Left renal cortex interstitium (tissue), 4 donors: ENCODE measurements at places on chromosomes 2 and 18. TPM values are rescaled to one million over a fixed set of nuclear protein-coding genes. Genes with fewer than 3 reads are reported as not detected.

- DNase-seq, result no peak
Observed at GRCh38 chr2:131426727-131427126, 49.2 kb upstream of the TUBA3D start.

DNA sequence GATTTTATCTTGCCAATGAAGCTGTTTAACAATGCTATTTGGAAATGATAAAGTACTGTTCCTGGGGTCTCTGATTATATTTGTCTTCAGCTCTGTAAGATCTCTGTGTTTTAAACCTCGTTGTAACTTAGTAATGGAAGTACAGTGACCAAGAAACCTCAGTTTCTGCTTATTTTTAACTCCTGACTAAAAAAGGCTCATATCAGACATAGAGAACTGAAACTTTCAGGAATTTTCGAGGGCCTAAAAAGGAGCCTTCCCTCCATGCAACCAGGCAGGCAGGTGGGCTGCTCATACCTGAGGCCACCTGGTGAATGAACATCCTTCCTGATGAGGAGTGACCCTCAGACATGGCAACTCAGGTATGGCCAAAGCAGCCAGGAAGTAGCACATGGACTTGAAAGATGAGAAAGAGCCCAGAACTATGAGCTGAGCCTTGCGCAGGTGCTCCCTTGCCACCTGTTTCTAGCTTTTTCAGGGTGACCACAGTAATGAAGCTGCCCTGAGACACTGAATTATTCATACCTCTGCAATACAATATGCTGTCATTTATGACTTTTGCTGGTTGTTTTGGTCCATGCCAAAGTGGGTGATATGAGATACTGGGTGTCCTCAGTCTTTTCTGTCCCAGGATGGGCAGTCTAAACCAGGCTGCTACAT lies 23.9 kb downstream of the MYO3B start:
- no peak for DNase-seq

DNA sequence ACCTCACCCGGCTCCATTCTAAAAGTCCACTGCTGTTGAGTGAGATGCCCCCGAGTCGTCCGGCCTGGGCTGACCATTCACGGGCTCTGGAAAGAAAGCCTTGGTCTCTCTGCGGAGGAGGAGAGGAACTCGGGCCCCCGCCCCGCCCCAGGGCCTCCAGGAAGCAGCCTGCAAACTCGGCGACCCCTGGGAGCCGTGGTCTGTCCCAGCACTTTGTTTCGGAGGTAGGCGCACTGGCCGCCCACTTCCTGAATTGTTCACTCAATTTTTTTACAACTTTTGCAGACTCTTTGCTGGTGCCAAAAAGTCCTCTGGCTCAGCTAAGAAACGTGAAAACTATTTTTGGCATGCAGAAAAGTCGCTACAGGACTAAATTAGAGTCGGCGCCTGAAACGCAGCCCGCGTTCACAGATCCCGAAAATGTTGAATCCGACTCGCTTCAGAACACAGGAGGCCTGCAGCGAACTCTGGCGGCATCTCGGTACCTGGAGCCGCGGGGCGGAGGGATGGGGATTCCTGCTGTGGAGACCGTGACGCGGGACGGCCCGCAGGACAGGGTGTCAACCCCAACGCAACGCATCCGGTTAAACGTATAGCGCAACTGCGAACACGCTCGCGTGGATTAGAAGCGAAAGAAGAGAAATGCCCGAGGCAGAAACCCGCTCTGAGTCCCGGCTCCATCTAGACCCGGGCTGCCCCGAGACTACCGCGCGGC lies 1.5 kb downstream of the PXDN start:
- DNase-seq, result peak; percentile 84

DNA sequence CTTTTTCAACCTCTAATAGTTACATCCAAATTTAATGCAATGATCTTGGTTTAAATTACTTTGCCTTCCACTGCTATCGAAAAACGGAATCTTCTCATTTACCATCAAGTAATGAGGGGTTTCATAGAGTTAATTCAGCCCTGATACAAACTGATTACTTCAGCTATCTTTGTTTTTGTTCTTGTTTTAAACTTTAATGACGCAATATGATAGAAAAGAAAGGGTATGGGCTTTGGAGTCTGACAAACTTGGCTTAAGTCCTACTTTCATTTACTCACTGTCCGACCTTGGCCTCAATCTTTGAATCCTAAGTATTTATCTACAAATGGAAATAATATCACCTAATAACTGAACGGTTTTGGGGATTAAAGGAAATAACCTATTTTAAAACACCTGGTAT lies 16.1 kb downstream of the ADAM17 start:
- no peak for DNase-seq

DNA sequence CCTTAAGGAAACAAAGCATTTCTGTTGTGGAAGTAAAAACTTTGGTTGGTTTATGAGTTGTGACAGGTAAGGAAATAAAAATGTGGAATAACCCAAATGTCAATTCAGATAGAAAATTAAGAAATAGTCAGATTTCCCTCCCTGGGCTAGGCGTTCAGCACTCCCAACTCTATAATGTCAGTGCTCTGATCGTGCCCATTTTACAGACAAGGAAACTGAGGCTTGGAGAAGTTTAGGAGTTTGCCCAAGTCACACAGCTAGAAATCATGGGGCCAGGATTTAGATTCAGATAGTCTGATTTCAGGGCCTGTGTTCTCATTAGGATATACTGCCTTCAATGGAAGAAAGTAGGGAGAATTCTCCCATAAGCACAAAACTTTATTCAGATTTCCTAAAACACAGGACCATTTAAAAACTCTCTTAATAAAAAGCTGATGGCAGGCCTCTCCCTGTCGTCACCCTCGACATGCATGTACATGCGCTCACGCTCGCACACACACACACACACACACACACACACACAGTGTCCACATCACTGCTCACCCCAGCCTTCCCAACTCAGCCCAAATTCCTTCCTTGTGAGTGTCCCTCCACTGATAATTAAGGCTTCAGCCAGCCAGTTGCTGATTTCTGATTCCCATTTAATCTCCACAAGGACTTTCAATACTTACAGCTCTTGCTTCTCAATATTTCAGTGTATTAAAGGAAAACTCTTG lies 49.1 kb upstream of the SLC14A2 start:
- no peak for DNase-seq

DNA sequence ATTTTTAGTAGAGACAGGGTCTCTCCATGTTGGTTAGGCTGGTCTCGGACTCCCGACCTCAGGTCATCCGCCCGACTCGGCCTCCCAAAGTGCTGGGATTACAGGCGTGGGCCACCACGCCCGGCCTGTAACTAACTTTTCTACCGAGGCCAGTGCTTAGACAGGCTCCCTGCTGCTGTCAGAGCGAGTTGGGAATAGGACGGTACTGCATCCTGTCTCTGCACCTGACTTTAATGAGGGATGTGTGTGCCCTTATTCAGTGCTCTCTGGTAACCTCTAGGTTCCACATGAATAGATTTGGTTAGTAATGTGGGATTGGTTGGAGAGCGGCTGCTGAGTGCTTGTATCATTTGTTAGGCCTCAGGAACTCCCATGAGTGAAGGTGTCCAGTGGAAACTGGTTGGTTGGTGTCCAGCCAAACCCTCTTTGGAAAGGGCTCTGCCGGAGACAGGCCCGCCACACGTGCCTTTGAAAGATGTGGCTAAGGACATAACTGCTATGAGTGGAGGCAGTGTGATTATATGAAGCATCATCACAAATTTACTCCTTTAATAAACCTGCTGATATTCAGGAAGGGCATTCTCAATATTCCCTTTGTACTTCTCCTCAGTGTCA lies 36.6 kb downstream of the MYOM1 start:
- DNase-seq, result no peak

GRCh38 chr2:72095364-72095763 lies 52.3 kb downstream of the CYP26B1 start:
- no peak for DNase-seq

The REG1A gene
- not detected for polyA plus RNA-seq

The ANKRD30BL gene
- 0.79 TPM for polyA plus RNA-seq

The SERPINB8 gene
- polyA plus RNA-seq, result 3.7 TPM

The USP34 gene
- 124 TPM for polyA plus RNA-seq
